ENCODE measurements at places on chromosomes 7 and 10.

DNA sequence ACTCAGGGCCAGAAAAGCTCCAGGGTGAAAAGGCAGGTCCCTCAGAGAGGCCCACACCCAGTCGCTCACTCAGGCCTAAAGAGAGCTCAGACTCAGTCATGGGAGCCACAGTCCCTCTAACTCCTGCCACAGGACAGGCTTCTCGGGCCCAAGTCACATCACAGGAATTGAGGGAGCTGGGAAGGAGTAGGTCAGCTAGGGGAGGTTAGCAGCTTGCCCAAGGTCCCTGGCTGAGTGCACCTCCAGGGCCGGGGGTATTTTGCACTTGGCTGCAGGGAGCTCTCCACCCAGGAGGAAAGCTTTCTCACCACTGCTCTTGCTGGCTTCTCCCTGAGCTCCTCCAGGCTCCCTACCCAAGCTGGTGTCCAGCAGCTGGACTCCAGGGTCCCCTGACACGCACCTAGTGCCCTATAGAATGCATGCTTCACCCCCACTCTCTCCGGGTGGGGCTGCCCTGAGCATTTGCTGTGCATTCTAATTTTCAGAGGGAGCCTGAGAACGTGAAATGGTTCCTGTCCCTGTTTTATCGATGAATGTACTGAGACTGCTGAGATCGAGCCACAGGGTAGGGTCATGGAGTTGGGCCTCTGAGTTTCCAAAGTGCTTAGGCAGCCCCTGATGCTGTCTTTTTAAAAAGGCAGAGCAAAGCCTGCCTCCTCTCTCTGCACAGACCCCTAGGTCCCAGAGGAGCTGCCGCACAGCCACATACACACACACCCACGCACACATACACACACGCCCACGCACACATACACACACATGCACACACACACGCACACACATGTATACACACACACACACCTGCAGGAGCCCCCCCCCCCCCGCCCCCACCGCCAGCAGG is 37.9 kb upstream of the RET start:
- no peak for DNase-seq

- no peak for DNase-seq
Observed at GRCh38 chr7:115356139-115356746, 434.3 kb downstream of the MDFIC start.

- DNase-seq, result no peak
Observed at GRCh38 chr10:87729940-87730339, 70.3 kb downstream of the PAPSS2 start.

DNA sequence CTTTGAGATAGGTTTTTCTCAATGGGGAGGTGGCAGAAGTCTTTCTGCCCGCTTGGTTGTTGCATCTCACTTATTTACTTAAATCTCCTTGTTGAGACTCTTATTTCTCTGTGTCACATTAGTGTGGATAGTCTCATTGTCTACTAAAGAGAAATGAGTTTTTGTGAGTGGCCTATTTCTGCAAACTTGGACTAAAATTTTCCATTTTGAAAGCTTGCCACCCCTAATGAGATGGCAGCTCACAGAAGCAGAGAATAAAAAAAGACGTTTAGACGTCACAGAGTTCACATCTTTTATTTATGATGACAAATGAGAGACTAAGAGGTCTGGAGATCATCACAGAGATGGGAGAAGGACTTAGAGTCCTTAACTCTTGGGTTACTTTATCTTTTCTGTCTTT is 262.7 kb upstream of the PHYHIPL start:
- DNase-seq, result no peak

DNA sequence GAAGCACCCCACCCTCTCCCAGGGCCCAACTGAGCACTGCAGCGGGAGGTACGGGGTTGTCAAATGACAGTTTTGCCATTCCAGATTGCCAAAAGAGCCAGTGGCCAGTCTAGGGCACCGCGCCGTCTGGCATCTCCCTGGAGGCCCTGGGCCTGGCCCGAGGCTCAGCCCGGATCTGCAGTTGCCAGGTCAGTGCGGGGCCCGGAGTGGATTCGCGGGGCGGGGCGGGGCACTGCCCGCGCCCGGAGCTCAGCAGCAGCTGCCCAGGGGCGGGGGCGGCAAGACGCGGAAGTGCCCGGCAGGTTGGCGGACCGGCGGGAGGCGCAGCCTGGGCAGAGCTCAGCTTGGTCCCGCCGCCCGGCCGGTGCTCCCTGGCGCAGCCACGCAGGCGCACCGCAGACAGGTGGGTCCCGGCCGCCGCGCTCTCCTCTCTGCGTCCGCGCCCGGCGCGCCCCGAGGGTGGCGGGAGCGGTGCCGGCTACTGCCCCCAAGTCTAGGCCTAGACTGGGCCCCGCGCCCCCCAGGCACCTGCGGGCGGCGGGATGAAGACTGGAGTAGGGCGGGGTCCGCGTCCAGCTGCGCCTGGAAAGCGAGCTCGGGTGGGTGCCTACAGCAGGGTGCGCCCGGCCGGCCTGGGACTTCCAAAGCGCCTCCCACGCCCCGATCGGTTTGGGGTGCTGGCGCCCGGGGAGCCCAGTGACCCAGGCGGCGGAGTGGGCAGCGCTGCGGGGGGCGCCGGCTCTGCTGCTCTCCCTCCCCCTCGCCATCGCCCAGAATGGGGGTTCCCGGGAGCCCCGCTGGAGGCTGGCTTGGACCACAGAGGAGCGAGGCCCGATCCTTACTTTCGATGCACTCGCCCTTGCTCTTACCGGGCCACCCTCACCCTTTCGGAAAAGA is at the start of gene IRF5:
Gene IRF5 (plus strand): TSS at position 281 of the 897 bp plus-strand sequence. CDS start 4,155 bp downstream, outside the sequence.
- DNase-seq, result no peak

GRCh38 chr7:39183796-39184195 is 206.1 kb downstream of the POU6F2 start:
- no peak for DNase-seq

GRCh38 chr7:100122568-100122967 is 3.1 kb downstream of the CNPY4 start:
- no peak for DNase-seq

DNA sequence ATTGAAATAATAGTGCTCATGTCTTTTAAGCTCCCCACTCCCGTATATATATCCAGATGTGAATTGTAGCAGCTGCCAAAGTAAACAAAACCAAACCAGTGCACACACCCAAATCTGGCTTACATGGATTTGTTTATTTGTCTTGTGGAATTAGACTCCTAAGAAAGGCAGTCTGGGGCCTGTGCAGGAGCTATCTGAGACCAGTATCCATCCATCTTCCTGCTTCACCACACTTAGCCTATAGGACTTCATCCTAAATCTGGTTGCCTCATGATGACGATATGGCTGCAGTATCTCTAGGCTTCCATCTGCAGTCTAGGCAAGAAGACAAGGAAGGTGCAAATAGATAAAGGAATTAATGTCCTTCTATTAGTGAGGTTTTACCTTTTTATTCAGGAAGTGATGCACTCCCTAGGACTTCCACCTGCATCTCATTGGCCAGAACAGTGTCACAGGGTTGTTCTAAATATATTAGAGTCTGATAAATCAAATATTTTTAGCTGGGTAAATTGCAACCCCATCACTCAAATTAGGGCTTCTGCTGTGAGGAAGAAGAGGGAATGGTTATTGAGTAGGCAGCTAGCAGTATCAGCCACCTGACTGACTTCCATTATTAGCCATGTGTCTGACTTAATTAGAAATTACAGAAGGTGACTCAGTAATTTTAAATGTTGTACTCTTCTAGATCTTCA is 6.0 kb downstream of the WIPF3 start:
- no peak for DNase-seq

- no peak for DNase-seq
Observed at GRCh38 chr10:49749144-49749543, 13.0 kb downstream of the OGDHL start.

GRCh38 chr7:4753598-4754432 is 21.6 kb upstream of the AP5Z1 start:
- peak; percentile 71 for DNase-seq

DNA sequence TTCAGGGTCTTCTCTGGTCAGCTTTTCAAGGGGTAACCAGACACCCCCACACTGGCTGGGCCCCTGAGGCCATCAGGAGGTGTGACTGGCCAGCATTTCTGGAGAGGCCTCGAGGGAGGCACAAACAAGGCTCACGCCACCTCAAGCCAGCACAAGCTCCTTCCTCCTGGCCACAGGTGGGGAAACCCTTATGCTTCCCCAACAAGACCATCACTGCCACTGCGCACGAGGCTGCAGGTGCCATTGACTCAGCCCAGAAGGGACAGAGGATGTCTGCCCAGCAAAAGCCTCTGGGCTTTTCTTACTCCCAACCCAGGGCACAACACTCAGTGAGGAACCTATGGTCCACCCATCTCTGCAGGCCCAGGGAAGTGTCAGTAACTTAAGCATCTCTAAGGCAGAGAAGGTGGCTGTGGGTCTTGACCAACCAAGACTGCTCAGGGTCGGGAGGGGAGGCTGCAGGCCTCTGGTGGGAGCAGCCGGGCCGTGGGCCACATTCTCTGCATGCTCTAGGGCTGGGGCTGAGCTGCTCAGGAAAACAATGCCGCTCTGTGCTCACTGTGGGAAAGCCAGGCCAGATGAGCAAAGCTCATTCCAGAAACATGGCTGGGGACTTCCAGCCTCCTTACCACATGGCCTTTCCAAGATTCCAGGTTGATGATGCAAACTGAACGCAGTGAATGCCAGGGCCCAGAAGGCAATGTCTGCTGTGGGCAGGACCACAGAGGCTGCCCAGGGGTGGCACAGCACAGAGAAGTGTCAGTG is 24.2 kb upstream of the RASSF4 start:
- no peak for DNase-seq

- peak; percentile 11 for DNase-seq
Observed at GRCh38 chr7:112495810-112496462, 15.1 kb downstream of the LSMEM1 start.

- no peak for DNase-seq
Observed at GRCh38 chr10:12511651-12512050, 162.3 kb downstream of the CAMK1D start.

DNA sequence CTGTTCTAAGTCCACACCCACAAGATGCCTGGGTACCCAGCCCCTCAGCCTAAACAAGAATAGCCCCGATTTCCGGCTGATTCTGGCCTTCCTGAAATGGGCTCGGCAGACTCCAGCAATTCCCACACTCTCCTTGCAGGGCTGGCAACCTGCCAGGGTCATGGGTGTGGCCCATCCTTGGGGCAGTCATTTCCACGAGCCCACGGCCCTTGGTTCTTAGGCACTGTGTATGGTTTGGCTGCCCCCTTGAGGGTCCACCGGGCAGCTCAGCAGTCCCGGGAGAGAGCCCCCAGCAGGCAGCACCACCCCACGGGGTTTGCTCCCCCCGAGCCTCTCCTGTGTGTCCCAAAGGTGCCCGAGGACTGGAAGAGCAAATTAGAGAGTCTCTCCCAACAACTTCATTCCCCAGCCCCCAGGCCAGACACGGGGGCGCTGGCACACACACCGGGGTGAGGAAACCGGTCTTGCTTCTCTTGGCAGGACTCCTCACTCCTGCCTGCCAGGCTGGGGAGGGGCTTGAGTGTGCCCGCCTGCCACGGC is 142.2 kb downstream of the EMX2 start:
- DNase-seq, result no peak

DNA sequence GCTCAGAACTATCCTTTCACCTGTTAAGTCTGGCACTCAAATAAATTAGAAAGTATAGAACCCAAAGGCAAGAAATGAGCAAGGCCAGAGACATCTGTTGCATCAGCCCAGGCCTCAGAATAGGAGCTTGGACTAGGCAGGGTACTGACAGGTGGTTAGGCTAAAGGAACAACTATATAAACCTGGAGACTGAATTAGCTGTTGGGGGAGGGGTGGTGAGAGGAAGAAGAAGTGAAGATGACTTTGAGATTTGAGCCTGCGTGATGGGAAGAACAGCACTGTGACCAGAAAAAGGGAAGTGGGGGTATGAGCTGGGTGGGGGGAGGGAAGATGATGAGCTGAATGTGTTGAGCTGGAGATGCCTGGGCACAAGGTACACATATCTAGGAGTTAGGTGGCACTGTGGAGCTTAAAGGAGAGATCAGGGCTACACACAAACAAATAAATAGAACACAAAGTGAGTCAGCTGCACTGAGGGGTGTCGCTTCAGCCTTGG is 244.7 kb downstream of the PTEN start:
- DNase-seq, result no peak

GRCh38 chr10:63236113-63236935 is 103.2 kb downstream of the NRBF2 start:
- no peak for DNase-seq

DNA sequence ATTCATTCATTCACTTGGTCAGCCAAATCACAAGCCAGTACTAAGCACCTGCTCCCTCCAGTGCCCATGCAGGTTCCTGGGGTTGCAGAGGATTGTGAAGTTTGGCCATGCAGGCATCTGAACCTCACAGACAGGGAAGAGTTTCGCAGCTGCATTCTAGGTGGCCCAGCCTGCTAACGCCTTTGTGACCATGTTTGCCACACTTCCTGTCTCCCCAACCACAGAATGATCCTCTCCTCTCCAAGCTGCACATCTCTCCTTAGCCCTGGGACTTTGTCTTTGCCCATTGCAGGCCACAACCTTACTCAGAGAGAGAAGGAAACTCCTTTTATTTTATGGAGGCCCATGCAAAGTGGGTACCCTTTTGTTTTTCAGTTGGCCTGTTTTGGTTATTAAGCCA is 31.8 kb downstream of the EPDR1 start:
- DNase-seq, result no peak

GRCh38 chr10:75197906-75198305 is 12.7 kb upstream of the VDAC2 start:
- no peak for DNase-seq

DNA sequence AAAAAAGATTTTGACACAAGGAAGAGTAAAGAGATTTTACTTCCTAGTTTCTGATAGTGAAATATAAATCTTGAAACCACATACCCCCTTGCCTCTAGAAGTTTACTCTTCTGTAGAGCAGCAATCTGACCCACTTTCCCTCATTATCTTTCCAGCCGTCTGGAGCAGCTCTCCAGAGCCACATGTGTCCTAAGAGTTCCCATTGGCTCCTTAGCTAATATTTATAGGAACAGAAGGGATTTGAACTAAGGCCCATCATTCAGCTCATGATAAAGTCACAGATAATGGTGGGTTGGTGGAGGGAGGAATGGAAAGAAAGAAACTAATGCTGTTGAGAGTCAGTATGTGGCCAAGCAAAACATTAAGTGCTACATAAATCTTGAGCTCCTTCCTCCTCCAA is 121.8 kb downstream of the INHBA start:
- no peak for DNase-seq

GRCh38 chr7:36016648-36017047 is 136.4 kb upstream of the EEPD1 start:
- no peak for DNase-seq

DNA sequence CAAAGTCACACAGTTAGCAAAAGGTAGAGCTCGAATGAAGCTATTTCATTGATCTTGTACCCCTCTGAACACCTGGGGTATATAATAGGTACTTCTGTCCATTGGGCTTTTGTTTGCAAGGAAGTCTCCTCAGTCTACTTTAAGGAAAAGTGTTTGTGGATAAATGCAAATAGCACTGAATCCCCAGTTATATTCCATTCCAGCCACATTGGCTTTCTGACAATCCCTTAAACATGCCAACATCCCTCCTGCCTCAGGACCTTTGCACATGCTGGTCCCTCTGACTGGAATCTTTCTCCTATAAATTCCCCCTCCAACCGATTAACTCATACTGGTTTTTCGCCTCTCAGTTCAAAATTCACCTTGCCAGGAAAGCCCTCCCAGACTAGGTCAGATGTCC is 17.1 kb downstream of the DUSP5 start:
- no peak for DNase-seq
